ENCODE measurements at places on chromosomes 1 and 21.

GRCh38 chr1:245153081-245153551 is 1.7 kb upstream of the KIF26B start:
- DNase-seq: peak; percentile 68
- H3K4me3 ChIP-seq: peak overlapping the region; percentile 56
- H3K4me1 ChIP-seq: peaks cover 6% of the 10 kb centered on the region
- peaks cover 3% of the 10 kb centered on the region for H3K27me3 ChIP-seq

DNA sequence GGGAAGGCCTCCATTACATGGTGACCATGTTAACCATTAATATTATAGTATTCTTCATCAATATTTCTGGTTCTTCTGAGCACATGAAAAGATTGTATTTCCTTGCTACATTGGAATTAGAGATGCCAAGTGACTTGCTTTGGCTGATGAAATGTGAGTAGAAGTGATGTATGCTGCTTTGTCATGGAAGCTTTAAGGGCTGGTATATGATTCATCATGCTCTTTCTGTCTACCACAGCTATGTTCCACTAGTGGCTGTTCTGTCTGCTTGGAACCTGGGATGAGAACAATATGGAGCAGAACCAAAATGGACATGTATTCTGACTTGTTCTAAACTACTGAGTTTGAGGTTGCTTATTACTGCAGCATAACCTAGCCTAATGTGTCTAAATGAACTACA is 163.3 kb downstream of the TM2D1 start:
- no peak overlapping the region for H3K27ac ChIP-seq
- no peaks in the 10 kb centered on the region for H3K27me3 ChIP-seq
- no peak for DNase-seq
- H3K4me1 ChIP-seq: no peaks in the 10 kb centered on the region

DNA sequence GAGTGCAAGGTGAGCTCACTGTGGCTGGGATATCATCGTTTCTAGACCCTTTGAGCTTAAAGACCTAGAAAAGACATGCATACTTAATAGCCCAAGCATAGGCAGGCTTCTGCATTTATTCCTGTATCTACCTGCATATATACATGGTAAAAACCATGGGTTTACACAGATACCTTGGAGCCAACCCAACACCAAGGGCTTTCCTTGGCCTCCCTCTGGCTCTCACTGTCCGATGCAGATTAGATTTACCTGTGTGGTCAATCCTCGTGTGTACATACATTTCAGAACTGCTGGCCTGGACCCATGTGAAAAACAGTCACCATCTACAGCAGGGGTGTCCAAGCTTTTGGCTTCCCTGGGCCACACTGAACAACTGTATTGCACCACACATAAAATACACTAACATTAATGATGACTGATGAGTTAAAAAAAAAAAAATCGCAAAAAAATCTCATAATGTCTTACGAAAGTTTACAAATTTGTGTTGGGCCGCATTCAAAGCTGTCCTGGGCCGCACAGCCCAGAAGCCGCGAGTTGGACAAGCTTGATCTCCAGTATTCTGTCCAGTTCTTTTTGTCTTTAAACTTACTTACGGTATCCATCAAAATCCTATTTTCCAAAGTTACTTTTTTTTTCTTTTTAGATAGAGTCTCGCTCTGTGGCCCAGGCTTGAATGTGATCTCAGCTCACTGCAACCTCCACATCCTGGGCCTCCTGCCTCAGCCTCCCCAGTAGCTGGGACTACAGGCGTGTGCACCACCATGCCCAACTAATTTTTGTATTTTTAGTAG is 43.5 kb downstream of the WDR4 start:
- H3K4me3 ChIP-seq: no peak overlapping the region
- H3K36me3 ChIP-seq: peaks cover 5% of the 10 kb centered on the region
- no peak overlapping the region for H3K27ac ChIP-seq
- DNase-seq: no peak
- H3K27me3 ChIP-seq: no peaks in the 10 kb centered on the region
- no peaks in the 10 kb centered on the region for H3K4me1 ChIP-seq

DNA sequence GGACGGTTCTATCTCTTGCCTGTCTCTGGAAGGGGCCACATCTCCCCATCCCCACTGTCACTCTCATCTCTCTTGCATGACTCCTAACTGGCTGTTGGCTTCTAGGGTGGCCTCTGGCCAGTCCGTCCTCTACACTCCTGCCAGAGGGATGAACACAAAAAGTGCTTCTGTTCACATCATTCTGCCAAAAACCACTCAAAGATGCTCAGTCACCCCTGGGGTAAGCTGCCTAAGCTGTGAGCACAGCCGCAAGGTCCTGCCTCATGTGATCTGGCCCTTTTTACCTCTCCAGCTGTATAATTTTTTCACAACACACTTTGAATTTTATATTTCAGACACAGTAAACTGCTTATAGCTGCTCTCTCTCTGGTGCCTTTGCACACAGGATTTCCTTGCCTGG is 97.6 kb upstream of the CD34 start:
- H3K27me3 ChIP-seq: no peaks in the 10 kb centered on the region
- H3K36me3 ChIP-seq: no peaks in the 10 kb centered on the region
- H3K27ac ChIP-seq: no peak overlapping the region
- H3K4me1 ChIP-seq: no peaks in the 10 kb centered on the region
- H3K4me3 ChIP-seq: no peak overlapping the region

DNA sequence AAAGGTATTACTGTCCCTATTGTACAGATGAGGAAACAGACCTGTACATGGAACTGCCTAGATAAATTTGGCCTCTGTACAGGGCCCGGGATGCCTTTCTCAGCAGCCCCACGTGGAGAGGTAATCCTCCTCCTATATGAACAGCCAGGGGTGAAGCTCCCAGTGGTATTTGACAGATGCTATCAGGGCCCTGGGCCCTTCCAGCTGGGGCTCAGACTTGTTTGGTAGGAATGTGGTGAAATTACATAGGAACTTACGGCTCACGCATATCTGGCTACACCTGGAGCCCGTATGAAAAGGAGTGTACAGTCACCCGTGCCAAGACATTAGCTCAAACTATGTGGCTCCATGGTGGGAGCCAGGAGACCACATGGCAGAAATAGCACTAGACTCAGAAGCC is 24.8 kb upstream of the TCEA3 start:
- no peak overlapping the region for H3K4me3 ChIP-seq
- H3K27ac ChIP-seq: no peak overlapping the region
- peaks cover 5% of the 10 kb centered on the region for H3K36me3 ChIP-seq

DNA sequence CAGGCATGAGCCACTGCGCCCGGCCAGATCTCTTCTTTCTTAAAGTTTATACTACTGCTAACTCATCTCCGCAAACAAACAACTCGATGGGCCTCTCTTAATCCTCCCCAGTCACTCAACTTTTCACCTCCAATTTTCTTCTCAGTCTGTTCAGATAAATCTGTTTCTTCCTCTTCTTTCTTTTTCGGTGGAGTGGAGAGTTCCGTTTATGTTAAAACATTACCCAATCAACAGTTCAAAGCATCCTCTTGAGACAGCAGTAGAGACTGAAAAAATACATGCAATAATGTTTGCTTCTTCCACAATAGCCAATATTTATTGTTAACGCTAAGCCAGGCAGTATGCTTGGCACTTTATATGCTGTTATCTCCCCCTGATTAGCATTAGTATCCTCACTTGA is 1.4 kb upstream of the ANKRD13C start:
- no peaks in the 10 kb centered on the region for H3K4me1 ChIP-seq
- no peaks in the 10 kb centered on the region for H3K36me3 ChIP-seq
- H3K27me3 ChIP-seq: no peaks in the 10 kb centered on the region
- H3K4me3 ChIP-seq: no peak overlapping the region

DNA sequence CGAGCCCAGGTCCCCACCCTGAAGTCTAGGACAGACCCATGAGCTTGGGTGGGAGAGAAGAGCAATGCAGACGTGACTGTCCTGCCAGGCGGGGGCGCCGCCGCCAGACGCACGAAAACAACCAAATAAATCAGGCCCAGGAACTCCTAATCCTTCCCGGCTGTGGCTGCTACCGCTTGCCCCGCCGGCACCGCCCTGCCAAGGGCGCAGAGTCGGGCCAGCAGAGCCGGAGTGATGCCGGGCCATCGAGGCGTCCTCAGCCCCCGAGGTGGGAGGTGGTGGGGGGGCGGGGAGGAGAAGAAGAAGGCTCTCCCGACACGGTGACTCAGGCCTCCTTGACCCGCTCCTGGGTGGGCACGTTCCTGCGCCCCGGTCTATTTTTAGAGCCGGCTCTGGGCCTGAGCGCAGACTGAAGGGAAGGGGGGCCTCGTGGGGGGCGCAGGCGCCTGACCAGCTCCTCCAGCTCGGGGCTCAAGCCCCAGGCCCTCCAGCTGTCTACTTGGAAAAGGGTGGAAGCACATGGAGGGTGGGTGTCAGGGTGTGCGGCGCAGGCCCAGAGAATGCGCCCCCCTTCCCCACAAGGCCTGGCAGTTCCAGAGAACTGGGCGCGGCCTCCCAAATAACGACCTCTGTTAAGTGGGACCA is 10.7 kb upstream of the COL16A1 start:
- peaks cover 30% of the 10 kb centered on the region for H3K4me1 ChIP-seq
- H3K36me3 ChIP-seq: no peaks in the 10 kb centered on the region
- H3K27me3 ChIP-seq: peaks cover 14% of the 10 kb centered on the region
- peak; percentile 70 for DNase-seq

- no peak overlapping the region for H3K27ac ChIP-seq
- no peaks in the 10 kb centered on the region for H3K36me3 ChIP-seq
- no peak overlapping the region for H3K4me3 ChIP-seq
- no peaks in the 10 kb centered on the region for H3K27me3 ChIP-seq
- no peaks in the 10 kb centered on the region for H3K4me1 ChIP-seq
These were observed 151.2 kb downstream of the MATN1 start for GRCh38 chr1:30572192-30572591.

DNA sequence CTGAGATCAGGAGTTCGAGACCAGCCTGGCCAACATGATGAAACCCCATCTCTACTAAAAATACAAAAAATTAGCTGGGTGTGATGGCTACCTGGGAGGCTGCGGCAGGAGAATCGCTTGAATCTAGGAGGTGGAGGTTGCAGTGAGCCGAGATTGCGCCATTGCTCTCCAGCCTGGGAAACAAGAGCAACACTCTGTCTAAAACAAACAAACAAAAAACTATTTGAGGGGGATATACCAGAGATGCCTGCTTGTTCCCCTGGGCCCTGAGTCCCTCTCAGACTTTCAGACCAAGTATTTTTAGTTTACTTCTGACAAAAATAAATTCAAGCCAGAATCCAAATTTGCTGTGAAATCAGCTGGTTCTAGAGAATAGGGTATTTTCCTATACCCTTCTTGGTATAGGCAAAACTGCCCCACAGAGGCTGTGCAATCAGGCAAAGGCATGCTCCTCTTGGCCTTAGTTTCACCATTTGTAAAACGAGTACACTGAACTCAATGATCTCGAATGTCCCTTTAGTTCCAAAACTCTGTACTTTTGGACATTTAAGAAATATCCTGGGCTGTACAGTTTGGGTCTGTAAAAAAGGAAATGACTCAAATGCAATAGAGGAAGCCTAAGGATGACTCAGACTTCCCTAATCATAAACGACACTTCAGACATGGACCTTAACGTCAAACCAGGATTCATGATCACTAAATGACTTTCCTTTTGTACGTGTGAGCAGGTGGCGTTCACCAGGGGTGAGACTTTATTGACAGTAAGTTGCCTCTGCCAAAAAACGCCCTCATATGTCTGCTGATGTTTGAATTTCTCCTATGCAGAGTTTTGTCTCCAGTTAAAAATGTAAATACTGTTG is 16.1 kb downstream of the ENSA start:
- H3K4me3 ChIP-seq: no peak overlapping the region
- H3K36me3 ChIP-seq: peaks cover 3% of the 10 kb centered on the region
- no peaks in the 10 kb centered on the region for H3K27me3 ChIP-seq

- no peak overlapping the region for H3K4me3 ChIP-seq
- H3K27me3 ChIP-seq: no peaks in the 10 kb centered on the region
- peak; percentile 20 for DNase-seq
- H3K36me3 ChIP-seq: no peaks in the 10 kb centered on the region
These were observed 15.8 kb downstream of the CDA start for GRCh38 chr1:20604678-20605077.

DNA sequence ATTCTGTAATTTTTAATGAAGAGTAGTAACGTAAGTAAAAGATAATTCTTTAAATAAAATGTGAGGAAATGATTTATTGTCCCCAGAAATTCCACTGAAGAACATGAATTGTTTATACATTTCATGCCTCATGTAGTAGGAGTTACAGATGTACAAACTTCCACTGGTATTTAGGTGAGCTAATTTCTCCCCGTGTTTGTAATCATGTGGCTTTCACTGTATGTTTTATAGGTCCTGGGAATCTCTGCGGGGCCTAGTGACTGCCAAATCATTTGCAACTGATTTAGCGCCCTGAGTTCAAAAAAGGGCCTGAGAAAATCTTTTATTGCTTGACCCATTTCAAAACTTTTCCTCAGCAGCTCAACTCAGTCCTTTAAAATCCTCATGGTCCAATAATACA is 30.5 kb upstream of the FASLG start:
- no peaks in the 10 kb centered on the region for H3K27me3 ChIP-seq
- no peak overlapping the region for H3K27ac ChIP-seq
- H3K4me3 ChIP-seq: no peak overlapping the region
- H3K4me1 ChIP-seq: no peaks in the 10 kb centered on the region
- peak; percentile 27 for DNase-seq
- no peaks in the 10 kb centered on the region for H3K36me3 ChIP-seq

GRCh38 chr1:180633057-180634056 is 1.5 kb downstream of the XPR1 start:
- peak; percentile 61 for DNase-seq
- peak overlapping the region; percentile 97 for H3K4me3 ChIP-seq
- no peak overlapping the region for H3K27ac ChIP-seq
- H3K36me3 ChIP-seq: no peaks in the 10 kb centered on the region
- H3K4me1 ChIP-seq: no peaks in the 10 kb centered on the region
- no peaks in the 10 kb centered on the region for H3K27me3 ChIP-seq

- no peak for DNase-seq
- H3K27ac ChIP-seq: no peak overlapping the region
- H3K27me3 ChIP-seq: no peaks in the 10 kb centered on the region
- H3K4me3 ChIP-seq: no peak overlapping the region
These were observed 23.0 kb downstream of the ARV1 start for GRCh38 chr1:231001892-231002291.

GRCh38 chr1:90339811-90340210 is 344.9 kb downstream of the ZNF326 start:
- H3K4me1 ChIP-seq: no peaks in the 10 kb centered on the region
- H3K4me3 ChIP-seq: no peak overlapping the region
- H3K27ac ChIP-seq: no peak overlapping the region
- no peak for DNase-seq

DNA sequence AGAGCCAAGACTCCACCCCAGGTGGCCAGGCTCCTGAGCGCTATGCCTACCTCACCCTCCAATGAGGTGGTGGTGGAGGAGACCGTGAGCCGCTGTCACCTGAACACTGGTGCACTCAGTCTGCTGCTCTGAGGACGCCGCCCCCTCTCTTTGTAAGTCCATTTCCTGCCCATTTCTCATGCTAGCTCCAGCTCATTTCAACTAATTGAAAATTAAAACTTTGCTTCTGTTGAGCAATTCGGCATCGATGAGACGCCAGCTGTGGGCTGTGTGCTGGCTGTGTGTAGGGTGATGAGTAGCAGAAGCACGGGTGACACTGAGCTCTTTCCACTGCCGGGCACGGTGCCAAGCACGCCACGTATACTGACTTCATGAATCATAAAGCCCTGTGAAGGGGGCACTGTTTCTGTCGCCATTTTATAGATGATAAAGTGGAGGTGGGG is 11.2 kb downstream of the TNFRSF1B start:
- no peaks in the 10 kb centered on the region for H3K27me3 ChIP-seq
- H3K36me3 ChIP-seq: peaks cover 1% of the 10 kb centered on the region
- no peak overlapping the region for H3K4me3 ChIP-seq
- peak overlapping the region; percentile 85 for H3K27ac ChIP-seq
- peaks cover 43% of the 10 kb centered on the region for H3K4me1 ChIP-seq
- DNase-seq: peak; percentile 93
